ENCODE measurements at places on chromosomes 16 and 17.

DNA sequence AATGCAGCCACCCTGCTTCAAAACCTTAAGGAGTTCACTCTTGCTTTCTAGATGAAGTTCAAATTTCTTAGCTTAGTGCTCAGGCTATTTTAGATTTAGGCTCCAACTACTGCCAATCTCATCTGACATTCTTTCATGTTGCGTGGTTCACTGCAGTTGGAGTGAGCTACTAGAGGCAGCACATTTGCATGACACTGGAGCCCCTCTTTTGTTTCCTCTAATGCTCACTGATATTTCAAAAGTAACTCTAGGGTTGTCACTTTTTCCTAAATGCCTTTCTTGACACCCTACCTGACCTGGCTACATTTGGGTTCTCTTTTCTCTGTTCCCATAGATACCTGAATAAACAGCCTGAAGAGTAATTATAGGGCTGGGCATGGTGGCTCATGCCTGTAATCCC, 586.5 kb upstream of the GOT2 start:
- DNase-seq, result no peak

DNA sequence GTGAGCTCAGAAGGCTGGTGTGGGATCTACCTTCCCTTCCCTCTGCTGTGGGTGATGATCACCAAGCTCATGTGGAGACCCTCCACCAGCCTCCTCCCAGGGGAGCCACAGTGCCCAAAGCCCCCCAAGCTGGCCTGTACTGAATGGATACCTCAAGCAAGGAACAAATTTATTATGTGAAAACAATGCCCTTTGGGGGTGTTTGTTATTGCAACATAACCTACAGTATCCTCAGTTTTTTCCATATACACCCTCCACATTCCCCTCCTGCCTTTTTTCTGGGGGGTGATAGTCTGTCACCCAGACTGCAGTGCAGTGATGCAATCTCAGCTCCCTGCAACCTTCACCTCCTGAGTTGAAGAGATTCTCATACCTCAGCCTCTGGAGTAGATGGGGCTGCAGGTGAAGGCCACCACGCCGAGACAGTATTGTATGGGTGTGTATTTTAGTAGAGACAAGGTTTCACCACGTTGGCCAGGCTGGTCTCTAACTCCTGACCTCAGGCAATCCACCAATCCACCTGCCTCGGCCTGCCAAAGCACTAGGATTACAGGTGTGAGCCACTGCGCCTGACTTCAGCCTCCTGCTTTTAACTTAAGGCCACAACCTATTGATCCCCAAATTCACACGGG, 215.9 kb downstream of the CPPED1 start:
- DNase-seq, result no peak

DNA sequence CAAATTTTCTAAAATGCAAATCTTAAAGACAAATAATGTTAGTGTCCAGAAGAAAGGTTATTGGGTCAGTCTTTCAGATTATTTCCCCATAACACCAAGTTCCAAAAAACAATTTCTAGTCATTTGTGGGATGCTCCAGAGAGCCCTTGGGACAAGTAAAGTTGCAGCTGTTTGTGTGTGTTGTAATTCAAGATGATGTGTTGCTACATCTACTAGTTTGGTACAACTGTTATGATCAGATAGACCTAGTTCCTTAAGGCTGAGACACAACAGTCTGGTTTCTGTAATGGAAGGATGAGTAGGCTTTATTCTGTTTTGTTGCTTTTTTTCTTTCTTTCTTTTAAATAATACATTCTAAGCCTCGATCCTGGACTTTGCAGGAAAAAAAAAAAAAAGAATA, 41.9 kb downstream of the PIGL start:
- DNase-seq, result no peak

GRCh38 chr16:3992297-3993051, 112.0 kb upstream of the CREBBP start:
- DNase-seq, result no peak

GRCh38 chr16:56411624-56412023, 13.7 kb downstream of the AMFR start:
- no peak for DNase-seq

GRCh38 chr17:59441464-59442096, 110.1 kb downstream of the YPEL2 start:
- no peak for DNase-seq

DNA sequence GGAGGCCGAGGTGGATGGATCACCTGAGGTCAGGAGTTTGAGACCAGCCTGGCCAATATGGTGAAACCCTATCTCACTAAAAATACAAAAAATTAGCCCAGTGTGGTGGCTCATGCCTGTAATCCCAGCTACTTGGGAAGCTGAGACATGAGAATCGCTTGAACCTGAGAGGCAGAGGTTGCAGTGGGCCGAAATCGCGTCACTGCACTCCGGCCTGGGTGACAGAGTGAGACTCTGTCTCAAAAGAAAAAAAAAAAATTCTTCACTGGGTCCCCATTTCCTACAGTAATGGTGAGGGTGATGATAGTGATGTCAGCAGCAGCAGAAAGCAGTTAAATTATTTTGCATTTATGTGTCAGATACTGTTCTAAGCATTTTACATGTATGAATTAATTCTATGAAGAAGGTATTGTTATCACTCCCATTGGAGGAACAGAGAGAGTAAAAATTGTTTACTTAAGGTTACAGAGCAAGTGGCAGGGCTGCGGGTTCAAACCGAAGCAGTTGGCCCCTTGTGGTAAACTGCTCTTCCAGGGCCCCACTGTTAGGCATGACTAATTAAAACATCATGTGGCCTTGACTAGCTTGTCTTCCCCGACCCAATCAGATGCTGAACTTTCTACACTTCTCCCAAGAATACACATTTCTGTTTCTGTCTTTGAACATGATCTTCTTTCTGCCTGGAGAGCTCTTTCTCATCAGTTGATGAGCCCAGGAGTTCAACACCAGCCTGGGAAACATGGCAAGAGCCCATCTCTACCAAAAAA, 45.8 kb downstream of the STAT3 start:
- DNase-seq, result no peak

DNA sequence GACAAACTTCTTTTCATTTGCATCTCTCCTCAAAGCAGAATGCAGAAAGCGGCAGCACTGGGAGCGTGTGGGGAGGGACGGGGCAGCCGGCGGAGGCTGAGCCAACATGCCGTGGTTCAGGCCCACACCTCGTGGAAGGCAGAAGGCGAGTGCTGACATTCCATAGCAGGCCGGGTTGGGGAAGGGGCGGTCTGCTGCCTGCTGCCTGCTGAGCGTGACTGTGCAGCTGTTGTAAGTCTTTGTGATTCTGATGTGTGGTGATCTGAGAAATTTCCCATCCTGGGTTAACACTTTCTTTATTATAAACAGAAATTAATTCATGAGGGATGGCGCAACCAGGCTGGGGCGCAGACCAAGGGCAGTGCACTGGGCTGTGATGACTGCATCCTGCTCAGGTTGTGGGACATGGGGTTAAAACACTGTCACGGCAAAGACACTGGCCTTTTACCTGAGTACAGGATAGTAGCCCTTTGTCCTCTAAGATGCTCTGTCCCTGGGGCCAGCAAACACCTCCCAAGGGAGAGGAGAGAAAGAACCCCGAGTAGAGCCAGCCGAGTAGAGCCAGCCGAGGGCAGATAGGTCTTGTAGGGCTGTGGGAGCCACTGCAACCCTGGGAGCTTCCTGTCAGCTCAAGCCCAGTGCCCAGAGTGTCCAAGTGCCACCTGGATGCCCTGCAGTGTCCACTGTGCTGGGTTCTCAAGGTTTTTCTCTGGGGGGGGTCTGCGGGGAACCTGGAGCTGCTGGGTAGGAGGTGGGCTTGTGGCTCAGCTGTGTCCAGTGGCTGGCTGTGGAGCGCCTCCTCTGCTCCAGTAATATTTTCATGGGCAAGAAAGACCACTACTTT, 8.8 kb upstream of the DNASE1 start:
- DNase-seq, result no peak

- no peak for DNase-seq
Observed at GRCh38 chr16:11707679-11708197, 34.9 kb downstream of the TXNDC11 start.

DNA sequence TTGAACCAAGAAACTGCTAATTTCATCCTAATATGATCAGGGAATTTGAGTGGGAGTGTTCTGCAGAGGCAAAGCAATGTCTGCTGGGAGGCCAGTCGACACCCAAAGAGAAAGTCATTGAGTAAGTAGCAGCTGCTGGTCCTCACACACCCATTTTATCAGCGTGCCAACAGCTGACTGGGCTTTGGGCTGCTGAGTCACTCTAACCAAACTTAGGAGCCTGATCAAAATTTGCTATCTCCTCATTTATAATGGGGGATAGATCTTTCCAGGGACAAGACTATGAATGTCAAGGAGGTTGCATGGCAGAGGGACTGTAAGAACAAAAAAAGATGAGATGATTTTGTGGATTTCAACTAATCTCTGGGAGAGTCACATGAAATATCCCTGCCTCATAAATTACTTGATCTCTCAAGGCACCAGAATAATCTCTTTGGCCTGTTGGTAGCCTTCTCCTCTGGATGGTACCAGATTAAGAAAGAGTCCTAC, 32.9 kb downstream of the CPSF4L start:
- no peak for DNase-seq

DNA sequence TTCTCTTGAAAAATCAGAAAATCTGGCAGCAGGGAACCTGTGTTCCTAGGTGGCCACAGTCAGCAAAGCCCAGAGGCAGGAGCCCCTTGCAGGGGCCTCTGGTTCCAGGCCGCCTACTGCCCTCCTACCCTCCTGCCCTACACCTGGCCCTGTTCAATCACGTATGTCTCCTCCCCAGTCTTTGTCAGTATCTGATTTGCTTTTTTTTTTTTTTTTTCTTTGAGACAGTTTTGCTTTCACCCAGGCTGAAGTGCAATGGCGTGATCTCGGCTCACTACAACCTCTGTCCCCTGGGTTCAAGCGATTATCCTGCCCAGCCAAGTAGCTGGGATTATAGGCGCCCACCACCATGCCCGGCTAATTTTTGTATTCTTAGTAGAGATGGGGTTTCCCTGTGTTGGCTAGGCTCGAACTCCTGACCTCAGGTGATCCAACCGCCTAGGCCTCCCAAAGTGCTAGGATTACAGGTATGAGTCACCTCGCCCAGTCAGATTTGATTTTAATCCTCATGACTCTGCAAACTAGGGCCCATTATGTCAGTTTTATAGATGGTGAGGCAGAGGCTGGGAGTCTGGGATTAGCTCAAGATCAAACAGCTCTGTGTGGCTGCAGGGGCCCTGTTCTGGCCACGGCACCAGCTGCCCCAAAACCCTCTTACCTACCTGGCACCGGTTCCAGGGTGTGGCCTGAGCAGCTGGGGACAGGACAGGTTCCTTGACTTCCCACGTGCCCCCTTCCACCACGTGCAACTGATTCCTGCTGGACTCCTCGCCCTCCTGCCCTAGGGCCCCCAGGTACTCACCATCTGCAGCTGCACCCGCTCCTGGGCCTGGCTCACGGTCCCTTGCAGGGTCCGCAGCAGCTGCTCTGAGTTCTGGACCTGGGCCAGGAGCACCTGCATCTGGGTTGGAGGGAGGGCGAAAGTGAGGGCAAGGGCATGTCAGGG, 14.7 kb downstream of the RABEP2 start:
- DNase-seq, result no peak

DNA sequence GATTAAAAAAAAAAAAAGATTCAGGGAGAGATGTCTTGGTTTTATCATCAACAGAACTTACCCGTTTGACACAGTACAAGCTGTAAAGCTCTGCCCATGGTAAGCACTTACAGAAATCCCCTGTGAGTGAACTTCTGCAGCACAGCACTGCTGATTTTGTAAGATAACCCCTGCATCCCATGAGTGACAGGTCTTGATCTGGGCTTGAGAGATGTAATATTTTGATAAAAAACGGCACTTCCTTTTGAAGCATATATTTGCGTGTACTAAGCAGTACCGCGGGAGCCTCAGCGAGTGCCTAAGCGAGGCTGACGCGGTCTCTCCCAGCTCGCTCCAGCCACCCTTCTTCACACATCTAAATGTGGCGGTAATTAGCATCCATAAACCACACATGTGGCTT, 50.5 kb downstream of the IKZF3 start:
- peak; percentile 12 for DNase-seq

GRCh38 chr17:83079766-83080578, 563 bp downstream of the METRNL start:
- DNase-seq, result no peak

DNA sequence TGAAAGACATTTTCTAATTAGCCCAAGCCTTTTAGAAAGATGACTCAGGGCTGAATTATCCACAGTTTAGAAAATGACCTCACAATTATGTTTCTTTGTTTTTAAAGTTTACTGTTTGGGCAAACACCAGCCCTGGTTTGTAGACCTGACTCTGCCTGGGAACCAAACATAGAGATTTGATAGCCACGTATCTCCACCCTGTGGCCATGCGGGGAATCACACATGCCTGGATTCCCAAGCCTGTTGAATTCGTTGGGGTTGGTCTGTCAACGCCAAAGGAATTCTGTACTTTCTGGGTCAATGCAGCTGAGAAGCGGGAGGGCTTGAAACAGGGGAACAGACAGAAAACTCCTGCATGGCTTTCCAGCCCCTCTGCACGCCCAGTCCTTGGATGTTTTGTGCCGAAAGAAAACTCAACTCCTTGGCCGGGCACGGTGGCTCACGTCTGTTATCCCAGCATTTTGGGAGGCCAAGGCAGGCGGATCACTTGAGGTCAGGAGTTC, 26.9 kb downstream of the CD300A start:
- peak; percentile 62 for DNase-seq

- no peak for DNase-seq
Observed at GRCh38 chr16:11642765-11643116, 25.5 kb upstream of the SNN start.

DNA sequence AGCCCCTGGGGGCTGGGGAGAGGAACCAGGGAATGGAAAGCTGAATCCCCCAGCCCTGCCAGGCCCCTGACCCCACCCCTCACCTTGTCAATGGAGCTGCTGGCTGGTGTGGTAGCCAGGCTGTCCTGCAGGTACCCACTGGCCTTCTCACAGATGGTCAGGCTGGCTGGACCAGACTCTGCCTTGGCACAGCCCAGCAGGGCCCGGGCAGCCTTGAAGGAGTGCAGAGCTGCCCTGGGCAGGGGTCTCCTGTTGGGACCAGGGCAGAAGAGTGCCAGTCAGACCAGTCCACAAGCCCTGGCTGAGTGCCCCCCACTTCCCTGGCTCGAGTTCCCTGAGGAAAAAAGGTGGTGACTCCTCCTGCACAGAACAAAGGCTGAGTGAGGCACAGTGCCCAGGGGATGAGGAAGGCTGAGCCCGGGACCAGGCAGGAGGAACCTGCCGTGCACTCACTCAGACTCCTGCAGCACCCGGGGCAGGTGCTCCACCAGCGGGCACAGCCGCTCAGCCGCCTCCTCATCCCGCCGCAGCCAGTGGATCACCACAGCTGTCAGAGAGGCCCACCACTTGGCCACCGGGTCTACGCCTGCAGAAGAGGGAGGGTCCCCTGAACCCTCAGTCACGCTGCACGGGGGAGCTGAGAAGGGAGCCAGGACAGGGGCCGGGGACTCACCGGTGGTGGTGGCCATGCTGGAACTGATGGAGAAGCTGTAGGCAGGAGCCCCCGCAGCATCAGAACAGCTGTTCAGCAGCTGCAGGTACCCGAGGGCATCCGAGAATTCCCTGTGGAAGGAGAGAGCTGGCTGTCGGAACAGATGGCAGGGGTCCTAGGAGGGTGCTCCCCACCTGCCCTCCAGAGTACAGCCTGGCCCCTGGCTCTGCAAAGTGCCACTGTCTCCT, 22.4 kb downstream of the SREBF1 start:
- no peak for DNase-seq

Measured in stimulated activated CD8-positive, alpha-beta memory T cell treated with anti-CD3 and anti-CD28 coated beads, Interleukin-4, amount 100 ng/mL, for 4 hours (primary cell).